ENCODE measurements at places on chromosomes 3 and 15. TPM values are rescaled to one million over a fixed set of nuclear protein-coding genes. Genes with fewer than 3 reads are reported as not detected.

GRCh38 chr15:62818691-62819090 is 223.9 kb upstream of the TPM1 start:
- no peaks in the 10 kb centered on the region for H3K27me3 ChIP-seq
- no peak overlapping the region for H3K27ac ChIP-seq
- no peaks in the 10 kb centered on the region for H3K36me3 ChIP-seq
- H3K4me1 ChIP-seq, result peaks cover 5% of the 10 kb centered on the region
- H3K4me3 ChIP-seq, result no peak overlapping the region

Gene TMC3
- 0.22 TPM for total RNA-seq

- H3K36me3 ChIP-seq, result no peaks in the 10 kb centered on the region
- peaks cover 7% of the 10 kb centered on the region for H3K27me3 ChIP-seq
- no peak overlapping the region for H3K4me3 ChIP-seq
- peak; percentile 57 for DNase-seq
- no peaks in the 10 kb centered on the region for H3K4me1 ChIP-seq
- H3K27ac ChIP-seq, result no peak overlapping the region
Observed at GRCh38 chr3:45312836-45313493, 75.4 kb upstream of the LARS2 start.

GRCh38 chr3:124885466-124886167 is 1.5 kb downstream of the ITGB5 start:
- peak overlapping the region; percentile 80 for H3K27ac ChIP-seq
- H3K36me3 ChIP-seq, result peaks cover 3% of the 10 kb centered on the region
- peak overlapping the region; percentile 70 for H3K4me3 ChIP-seq
- peaks cover 47% of the 10 kb centered on the region for H3K4me1 ChIP-seq
- no peaks in the 10 kb centered on the region for H3K27me3 ChIP-seq

Gene REC114
- total RNA-seq, result not detected

Gene NR2E3
- not detected for total RNA-seq

Gene ENTPD3
- total RNA-seq, result 0.53 TPM

GRCh38 chr3:51389423-51390183 is 1.5 kb upstream of the RBM15B start:
- peaks cover 49% of the 10 kb centered on the region for H3K4me1 ChIP-seq
- DNase-seq, result peak; percentile 20
- H3K27me3 ChIP-seq, result no peaks in the 10 kb centered on the region
- no peak overlapping the region for H3K27ac ChIP-seq
- peaks cover 28% of the 10 kb centered on the region for H3K36me3 ChIP-seq
- no peak overlapping the region for H3K4me3 ChIP-seq

DNA sequence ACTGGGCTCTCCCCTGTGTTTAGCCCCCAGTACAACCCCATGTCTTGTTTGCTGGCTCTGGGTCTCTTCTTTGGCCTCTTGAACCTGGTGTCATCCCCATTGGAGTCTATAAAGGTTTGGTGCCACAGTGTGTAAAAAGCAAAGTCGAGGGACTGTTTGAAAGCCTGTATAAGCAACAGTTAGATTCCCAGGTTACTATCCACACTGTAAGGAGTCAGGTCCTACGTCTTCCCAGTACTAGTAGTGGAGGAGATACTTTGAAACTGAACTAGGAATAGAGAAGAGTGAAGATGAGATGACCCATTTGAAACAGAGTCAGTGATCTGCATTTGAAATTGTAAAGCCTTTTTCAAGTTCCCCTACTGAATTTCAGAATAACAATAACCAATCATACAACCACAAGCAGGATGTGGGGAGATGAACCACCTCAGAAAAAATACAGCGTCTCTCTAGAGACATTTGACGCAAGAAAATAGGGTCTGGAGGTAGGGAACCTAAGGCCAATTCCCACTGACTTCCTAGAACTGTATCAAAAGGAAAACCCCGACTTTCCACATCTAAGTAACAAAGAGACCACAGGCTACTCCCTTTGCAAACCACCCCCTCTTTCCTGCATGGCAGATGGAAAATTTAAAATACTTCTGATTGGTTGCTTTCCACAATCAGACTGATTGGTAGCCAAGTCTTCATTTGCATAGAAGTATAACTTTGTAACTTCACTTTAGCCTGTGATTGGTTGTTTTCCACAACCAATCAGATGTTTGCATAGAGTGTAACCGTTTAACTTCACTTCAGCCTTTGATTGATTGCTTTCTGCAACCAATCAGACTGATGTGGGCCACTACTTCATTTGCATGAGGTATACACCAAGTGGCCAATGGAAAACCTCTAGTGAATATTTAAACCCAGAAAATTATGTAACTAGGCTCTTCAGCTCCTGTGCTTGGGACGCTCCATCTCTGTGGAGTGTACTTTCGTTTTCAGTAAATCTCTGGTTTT is 49.9 kb upstream of the NEDD4 start:
- H3K36me3 ChIP-seq, result no peaks in the 10 kb centered on the region
- no peak overlapping the region for H3K27ac ChIP-seq
- no peak overlapping the region for H3K4me3 ChIP-seq
- H3K27me3 ChIP-seq, result no peaks in the 10 kb centered on the region
- H3K4me1 ChIP-seq, result peaks cover 10% of the 10 kb centered on the region

DNA sequence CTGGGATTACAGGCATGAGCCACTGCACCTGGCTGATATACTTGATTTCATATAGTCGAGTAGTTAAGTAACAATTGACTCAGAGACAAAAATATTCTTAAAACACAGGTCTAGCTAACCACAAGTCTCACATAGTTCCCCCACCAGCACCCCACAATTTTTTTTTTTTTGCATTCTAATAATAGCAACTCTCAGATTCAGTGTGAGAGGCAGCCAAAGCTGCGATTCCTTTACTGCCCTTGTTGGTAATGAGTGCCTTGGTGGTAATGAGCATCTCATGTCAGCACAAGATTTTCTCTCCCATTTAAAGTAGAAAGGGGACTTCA is 72.5 kb downstream of the WWTR1 start:
- H3K4me3 ChIP-seq, result no peak overlapping the region
- peak; percentile 78 for DNase-seq
- no peaks in the 10 kb centered on the region for H3K36me3 ChIP-seq
- no peak overlapping the region for H3K27ac ChIP-seq
- H3K27me3 ChIP-seq, result no peaks in the 10 kb centered on the region

GRCh38 chr3:72086042-72086742 is 301.2 kb upstream of the PROK2 start:
- peaks cover 19% of the 10 kb centered on the region for H3K27me3 ChIP-seq
- H3K27ac ChIP-seq, result no peak overlapping the region
- H3K4me3 ChIP-seq, result no peak overlapping the region

- H3K36me3 ChIP-seq, result no peaks in the 10 kb centered on the region
- no peaks in the 10 kb centered on the region for H3K27me3 ChIP-seq
- peaks cover 16% of the 10 kb centered on the region for H3K4me1 ChIP-seq
- H3K4me3 ChIP-seq, result peak within 1 kb of the TSS; percentile 77
- H3K27ac ChIP-seq, result no peak within 1 kb of the TSS
Observed at GRCh38 chr15:80695099-80695910, at the start of gene ABHD17C. TSS of gene ABHD17C (plus strand) at chr15:80695310. CDS start at chr15:80695430, 120 bp downstream.

Gene GOLGA8S
- total RNA-seq, result 0.14 TPM

DNA sequence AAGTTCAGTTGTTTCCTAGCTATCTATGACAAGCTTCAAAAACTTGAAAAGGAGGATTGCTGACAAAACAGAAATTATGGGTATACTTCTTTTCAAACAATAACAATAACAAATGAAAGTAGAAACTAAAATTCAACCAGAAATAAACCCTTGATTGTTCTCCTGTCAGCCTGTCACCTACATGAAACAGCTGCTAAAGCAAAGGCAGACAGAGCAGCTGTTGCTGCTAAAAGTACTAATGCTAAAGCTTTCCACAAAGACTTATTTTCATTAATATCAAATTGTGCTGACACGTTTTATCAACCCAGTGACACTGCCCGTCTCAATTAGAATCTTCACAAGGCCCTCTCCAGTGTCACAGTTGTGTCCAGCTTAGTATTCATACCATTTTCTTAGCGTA is 533.2 kb upstream of the GBE1 start:
- no peak overlapping the region for H3K27ac ChIP-seq
- H3K27me3 ChIP-seq, result no peaks in the 10 kb centered on the region
- no peak for DNase-seq
- H3K4me3 ChIP-seq, result no peak overlapping the region
- H3K4me1 ChIP-seq, result no peaks in the 10 kb centered on the region

Gene CCR9
- not detected for total RNA-seq

DNA sequence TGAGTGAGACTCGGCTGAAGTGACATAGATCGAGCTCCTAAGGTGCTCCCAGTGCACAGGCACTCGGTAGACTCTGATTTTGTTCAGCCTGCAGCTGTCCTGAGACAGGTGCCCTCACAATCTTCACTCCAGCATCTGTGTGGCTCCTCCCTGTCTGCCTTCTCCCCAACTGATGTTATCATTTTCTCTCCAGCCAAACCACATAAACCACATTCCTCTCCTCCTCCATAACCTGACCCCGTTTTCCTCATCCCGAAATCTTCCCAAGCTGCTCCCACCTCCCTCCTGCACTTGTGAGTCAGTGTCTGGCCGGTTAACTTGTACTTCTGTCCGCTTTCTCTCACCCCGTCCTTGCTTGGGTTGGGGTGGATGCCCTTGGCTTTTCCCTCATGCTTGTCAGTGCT is 93.3 kb upstream of the HACD2 start:
- no peak overlapping the region for H3K4me3 ChIP-seq
- DNase-seq, result peak; percentile 99
- peaks cover 5% of the 10 kb centered on the region for H3K36me3 ChIP-seq

Gene C3orf49
- total RNA-seq, result not detected

DNA sequence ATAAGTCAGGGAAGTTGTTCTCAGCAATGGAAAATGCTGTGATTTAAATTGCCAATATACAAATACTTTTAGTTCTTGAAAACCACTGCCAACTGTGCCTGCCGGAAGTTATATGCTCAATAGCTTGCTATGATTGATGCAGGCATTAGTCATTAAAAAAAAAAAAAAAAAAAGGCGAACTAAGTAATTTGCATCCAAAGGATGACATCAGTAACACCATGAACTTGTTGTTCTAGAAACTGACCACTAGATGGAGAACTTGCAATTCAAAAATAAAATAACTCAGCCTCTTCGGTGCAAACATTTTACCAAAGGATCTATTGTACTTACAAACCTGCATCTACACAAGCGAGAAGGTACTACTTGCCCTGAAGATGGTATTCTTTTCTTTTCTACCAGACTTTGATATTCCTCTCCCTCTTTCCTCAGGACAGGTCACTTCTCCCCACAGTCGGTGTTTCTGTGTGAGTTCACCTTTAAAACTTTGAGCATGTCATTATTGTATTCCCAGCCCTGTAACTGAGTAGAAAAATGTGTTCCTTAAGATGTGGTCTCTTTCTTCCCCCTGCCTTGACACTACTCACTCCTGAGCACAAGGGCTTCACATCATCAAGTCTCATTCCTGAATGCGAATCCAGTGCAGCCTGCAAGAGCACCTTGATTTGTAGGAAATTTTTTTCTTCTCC is 115.0 kb upstream of the VEPH1 start:
- no peak overlapping the region for H3K27ac ChIP-seq
- H3K36me3 ChIP-seq, result no peaks in the 10 kb centered on the region
- H3K4me1 ChIP-seq, result no peaks in the 10 kb centered on the region
- DNase-seq, result peak; percentile 72
- no peaks in the 10 kb centered on the region for H3K27me3 ChIP-seq
- no peak overlapping the region for H3K4me3 ChIP-seq

DNA sequence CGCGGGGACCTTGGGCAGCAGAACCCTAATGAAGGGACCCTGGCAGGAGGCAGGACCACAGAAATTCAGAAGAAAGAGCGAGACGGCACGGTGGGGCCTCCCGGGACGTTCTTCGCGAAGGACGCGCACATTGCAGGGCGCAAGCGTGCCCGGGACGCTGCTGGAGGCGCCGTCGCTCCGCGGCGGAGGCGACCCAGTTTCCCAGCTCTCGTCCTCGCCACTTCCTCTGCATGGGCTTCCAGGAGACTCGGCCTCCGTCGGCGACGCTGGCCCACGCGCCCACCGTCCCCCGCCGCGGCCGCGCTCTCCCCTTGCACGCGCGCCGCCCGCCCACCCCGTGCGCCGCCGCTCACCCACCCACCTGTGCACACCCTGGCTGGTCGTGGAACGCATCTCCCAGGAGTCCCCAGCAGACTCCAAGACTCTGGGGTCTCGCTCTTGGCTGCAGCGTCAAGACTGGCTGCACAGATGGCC is 31.8 kb upstream of the SMAD3 start:
- H3K4me1 ChIP-seq, result peaks cover 15% of the 10 kb centered on the region
- peak overlapping the region; percentile 39 for H3K4me3 ChIP-seq

- H3K4me1 ChIP-seq, result peaks cover 24% of the 10 kb centered on the region
- no peak overlapping the region for H3K4me3 ChIP-seq
- H3K36me3 ChIP-seq, result peaks cover 30% of the 10 kb centered on the region
- H3K27me3 ChIP-seq, result no peaks in the 10 kb centered on the region
Observed at GRCh38 chr3:47910777-47911440, 105.3 kb downstream of the MAP4 start.

DNA sequence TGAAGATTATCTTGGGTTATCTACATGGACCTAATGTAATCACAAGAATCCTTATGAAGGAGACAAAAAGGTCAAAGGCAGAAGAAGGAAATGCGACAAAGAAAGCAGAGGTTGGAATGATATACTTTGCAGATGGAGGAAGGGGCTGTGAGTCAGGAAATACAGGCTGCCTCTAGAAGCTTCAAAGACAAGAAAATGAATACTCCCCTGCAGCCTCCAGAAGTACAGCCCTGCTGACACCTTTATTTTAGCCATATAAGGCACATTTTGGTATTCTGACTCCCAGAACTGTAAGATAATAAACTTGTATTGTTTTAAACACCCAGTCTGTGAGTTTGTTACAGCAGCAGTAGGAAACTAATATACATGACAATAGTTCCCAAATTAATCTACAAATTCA is 58.6 kb downstream of the SIDT1 start:
- no peaks in the 10 kb centered on the region for H3K27me3 ChIP-seq
- no peaks in the 10 kb centered on the region for H3K36me3 ChIP-seq
- H3K4me1 ChIP-seq, result no peaks in the 10 kb centered on the region
- H3K4me3 ChIP-seq, result no peak overlapping the region
- no peak overlapping the region for H3K27ac ChIP-seq
- no peak for DNase-seq

Gene INKA1
- total RNA-seq, result 2.7 TPM

DNA sequence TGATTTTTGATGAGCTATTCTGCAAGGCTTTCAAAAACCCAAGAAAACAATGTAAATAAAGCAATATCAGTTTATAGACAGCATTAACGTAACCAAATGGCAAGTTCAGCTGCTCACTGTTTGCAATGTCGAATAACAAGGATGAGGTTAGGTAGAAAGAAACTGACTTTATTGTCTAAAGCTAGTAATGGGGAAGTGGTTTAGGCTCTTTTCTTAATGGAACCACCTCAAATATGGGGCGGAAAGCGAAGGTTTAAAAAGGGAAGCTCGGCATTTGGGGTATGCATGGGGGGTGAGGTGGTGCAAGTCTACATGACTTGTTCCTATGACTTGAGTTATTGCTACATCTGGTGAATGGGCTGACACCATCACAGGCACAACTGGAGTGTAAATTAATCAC is 1060.2 kb downstream of the NSUN3 start:
- H3K36me3 ChIP-seq, result no peaks in the 10 kb centered on the region
- no peaks in the 10 kb centered on the region for H3K27me3 ChIP-seq
- no peak for DNase-seq
- H3K4me3 ChIP-seq, result no peak overlapping the region

Gene ACAP2
- total RNA-seq, result 46.0 TPM

Gene PPP1R14D
- not detected for total RNA-seq

GRCh38 chr3:133384331-133385027 is 15.4 kb upstream of the BFSP2 start:
- H3K27me3 ChIP-seq, result no peaks in the 10 kb centered on the region
- peaks cover 2% of the 10 kb centered on the region for H3K4me1 ChIP-seq
- no peak overlapping the region for H3K27ac ChIP-seq
- peak; percentile 26 for DNase-seq

GRCh38 chr3:71518089-71518488 is 65.4 kb downstream of the FOXP1 start:
- no peak overlapping the region for H3K4me3 ChIP-seq
- peaks cover 58% of the 10 kb centered on the region for H3K4me1 ChIP-seq
- DNase-seq, result peak; percentile 60
- no peaks in the 10 kb centered on the region for H3K27me3 ChIP-seq
- H3K36me3 ChIP-seq, result peaks cover 3% of the 10 kb centered on the region

All from astrocyte (in vitro differentiated cells and primary cell).